Fibroblast of the conjunctiva (primary cell): ENCODE measurements at places on chromosomes 1 and 21.
A peak's percentile ranks its signal among the peaks of the same experiment; 100 is the strongest.

- peak; percentile 57 for DNase-seq
Observed at GRCh38 chr1:19309123-19309813, 2.7 kb downstream of the AKR7A2 start.

DNA sequence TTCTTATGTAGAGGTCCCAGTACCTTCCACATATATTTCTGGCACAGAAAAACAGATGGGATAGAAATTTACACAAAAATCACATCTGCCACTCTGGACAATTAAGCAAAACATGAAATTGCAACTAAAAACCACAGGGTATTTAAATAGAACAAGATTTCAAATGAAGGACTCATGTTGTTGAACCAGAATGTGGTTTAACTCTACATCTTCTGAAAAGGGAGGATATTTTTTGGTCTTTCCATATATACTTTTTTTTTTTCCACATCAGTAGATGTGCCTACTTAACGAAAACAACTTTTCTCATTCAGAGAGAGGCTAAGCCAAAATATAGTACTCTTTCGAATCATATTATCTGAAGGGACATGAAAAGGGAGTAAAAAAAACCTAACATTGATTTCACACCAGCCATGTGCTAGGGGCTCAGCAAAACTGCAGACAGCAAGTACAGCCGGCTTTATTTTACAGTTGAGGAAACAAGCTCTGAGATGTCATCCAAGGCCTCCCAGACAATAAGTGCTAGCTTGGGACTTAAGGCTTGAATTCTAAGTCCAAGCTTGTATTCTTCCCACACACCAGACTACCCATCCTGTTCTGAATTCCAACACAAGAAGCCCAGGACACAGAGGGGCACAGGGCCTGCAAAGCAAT, 208.9 kb downstream of the PBX1 start:
- no peak for DNase-seq

- DNase-seq: no peak
Observed at GRCh38 chr1:184034761-184035379, 2.7 kb downstream of the COLGALT2 start.

DNA sequence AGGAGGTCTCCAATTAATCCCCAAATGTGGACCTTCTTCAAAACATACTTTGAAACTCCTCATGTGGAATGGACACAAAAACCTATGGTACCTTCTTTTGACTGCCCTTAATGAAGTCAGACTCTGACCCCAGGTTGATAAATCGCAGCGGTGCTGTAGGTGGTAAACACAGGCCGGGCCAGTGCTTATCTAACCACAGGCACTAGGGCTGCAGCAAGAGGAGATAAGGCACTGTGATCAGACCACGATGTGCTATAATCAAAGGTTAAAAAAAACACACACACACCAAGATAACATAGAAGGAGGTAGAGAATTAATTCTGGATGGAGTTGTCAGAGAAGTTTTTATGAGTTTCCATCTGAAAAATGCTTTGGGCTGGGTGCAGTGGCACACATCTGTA, 52.3 kb upstream of the SIPA1L2 start:
- DNase-seq: no peak

- DNase-seq: no peak
Observed at GRCh38 chr1:71743862-71744261, 538.5 kb downstream of the NEGR1 start.

- no peak for DNase-seq
Observed at GRCh38 chr1:193538003-193538354, 351.6 kb upstream of the B3GALT2 start.

- no peak for DNase-seq
Observed at GRCh38 chr1:176939993-176940392, 224.5 kb downstream of the ASTN1 start.

DNA sequence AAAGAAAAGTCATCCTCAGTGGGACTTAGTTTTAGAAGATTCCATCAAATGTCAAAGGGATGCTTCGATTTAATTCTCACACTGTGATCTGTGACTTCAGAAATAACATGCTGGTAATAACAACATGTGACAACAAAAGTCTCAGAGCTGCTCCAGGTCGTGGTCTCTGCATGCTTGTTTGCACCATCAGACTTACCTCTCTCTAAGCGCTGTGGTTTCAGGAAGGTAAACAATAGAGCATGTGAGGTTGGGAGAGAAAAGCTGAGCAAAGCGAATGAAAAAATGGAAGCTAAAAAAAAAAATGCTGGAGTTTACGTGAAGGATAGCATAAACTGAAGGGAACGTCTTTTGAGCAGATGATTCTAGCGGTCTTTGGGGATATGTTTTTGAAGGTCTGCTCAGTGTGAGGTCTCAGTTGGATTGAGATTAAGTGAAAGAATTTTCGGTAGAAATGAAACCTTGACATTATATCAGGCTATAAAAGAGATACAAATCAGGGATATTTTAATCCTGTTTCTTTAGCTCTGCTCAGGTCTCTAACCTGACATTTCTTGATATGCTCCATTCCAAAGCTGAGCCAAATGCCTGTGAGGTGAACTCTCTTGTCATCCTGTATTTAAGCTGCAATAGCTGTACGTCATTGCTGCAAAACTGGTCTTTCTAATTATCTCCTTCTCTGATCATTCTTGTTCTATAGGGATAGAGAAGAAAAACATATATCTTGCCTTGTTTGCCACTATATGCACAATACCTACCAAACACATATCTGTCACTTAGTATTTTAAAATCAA, 86.5 kb downstream of the C1orf21 start:
- DNase-seq: no peak

- DNase-seq: no peak
Observed at GRCh38 chr21:43726686-43727518, 8.0 kb downstream of the PDXK start.

DNA sequence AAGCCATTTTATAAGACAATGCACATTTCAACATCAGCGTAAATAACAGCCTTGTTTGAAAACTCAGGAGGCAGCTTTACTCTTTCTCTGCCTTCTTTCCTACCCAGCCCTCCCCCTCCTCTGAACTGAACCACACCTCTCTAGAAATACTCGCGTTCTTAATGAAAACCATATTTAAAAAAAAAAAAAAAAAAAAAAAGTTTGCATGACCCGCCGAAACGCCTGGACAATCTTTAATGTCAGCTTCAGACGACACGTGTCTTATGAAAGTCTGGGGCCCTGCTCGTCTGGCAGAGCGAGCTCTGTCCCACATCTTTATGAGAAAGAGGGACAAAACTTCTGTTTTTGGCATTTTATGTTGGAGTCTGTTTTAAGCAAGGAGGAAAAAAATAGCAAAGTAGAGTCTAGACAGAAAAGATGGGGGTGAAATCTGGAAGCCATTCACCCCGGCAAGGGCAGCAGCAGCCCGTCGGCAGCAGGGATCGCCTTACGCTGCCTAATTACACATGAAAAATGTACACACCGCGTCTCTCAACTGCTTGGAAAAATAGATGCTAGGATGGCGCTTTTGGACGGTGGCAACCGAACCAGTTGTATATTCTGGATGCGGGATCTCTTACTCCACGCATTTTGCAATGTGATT, 130.4 kb upstream of the ETS2 start:
- DNase-seq: no peak
